ENCODE measurements at places on chromosomes 7 and 10.

DNA sequence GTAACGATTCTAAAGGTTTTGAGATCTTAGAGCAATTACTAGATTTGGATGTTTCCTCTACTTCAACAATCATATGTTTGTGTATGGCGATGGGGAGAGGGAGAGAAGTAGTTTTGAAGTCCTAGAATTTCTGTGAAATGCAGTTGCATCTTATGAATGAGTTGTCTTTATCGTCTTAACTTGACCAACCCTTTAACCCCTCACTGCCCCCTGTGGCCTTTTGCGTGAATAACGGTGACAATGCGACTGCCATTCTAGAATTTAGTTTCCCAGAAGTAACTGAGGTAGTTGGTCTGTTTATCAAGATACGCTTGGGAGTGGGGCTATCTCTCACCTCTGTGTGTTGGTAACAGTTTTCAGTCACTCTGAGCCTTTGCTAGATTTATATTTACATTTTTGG is 204.6 kb downstream of the HDAC9 start:
- no peak for DNase-seq

GRCh38 chr7:158944950-158945349 is 88.6 kb downstream of the DYNC2I1 start:
- no peak for DNase-seq

DNA sequence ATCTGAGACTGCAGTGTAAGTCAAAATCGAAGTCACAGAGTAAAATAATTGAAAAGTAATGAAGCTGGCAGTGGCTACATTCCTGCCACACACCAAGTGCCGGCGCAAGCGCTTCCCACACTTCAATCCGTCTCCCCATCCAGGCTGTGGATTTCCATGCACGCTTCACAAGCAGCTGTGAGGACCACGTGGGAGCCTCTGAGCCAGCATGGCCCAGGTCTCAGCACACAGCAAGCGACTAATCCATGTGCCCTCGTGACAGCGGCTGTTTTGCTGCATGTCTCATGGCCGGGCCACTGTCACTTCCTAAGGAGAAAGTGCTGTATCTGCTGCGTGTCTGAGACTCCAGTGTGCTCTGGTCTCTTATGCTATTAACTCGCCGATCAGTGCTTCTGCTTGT is 566.9 kb downstream of the DNAJB6 start:
- DNase-seq: no peak

GRCh38 chr10:75233444-75234016 is 2.2 kb downstream of the COMTD1 start:
- DNase-seq: no peak

DNA sequence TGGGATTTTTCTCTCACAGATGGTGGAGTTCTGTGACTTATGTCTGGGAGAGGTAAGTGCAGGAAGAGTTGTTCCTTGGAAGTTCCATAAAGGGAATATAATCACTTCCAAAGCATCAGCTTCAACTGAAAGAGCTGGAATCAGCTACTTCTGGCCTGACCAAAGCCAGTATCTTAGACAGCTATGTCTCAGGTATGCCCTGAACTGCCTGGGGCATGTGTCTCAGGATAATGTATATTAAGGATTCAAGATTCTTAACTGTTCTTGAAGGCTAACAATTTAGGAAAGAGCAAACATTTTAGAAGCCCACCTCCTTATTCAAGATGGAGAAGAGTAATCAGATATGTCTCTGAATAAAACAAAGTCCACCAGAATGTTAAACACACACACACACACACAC is 12.4 kb upstream of the NOBOX start:
- DNase-seq: no peak

GRCh38 chr10:116722736-116723427 is 19.5 kb downstream of the HSPA12A start:
- DNase-seq: no peak

- no peak for DNase-seq
Observed at GRCh38 chr10:24363070-24363469, 154.1 kb downstream of the KIAA1217 start.

DNA sequence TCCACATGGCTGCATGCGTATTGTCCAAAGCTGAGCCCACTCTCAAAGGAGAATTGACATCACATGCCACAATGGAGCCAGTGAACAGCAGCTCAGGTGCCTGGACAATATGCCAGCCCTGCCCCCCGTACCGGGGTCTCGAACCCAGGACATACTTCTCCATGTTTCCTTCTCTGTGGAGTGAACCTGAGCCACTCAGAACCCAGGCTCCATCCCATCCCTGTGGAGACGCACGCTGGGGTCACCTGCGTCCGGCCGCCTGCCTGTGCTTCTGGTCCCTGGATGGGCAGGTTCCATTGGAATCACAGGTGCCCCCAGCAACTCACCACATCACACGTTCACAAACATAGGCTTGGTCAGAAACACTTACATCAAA is 229.8 kb downstream of the DNAJB6 start:
- DNase-seq: no peak

Measured in NCI-H1436 treated with DMSO at 0.1 percent for 48 hours (cell line).